ENCODE measurements at places on chromosomes 2 and 18.

- DNase-seq, result no peak
Observed at GRCh38 chr2:164974221-164974620, 18.9 kb upstream of the SLC38A11 start.

DNA sequence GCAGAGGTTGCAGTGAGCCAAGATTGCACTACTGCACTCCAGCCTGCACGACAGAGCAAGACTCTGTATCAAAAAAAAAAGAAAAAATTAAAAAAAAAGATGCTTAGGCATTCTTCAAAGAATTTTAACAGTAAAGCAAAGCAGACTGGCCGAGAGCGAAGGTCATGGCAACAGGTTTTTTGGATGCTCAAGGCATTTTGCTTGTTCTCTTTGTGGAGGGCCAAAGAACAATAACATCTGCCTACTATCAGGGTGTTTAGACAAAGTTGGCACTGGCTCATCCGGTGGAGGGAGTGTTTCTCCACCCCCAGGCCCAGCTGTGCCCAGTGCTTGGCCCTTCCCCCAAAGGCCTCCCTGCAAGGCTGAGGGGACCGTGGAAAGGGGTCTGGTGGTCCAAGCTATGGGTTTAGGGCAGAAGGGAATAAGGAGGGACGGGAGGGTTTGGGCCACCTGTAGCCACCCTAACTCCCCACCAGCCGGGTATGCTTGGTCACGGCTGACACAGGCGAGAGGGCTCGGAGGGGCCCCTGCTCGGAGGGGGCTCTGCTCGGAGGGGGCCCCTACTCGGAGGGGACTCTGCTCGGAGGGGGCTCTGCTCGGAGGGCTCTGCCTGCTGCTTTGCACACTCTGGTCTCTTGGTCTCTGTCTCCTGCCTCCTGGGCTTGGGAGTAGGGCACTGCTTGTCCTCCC lies 26.7 kb upstream of the ALLC start:
- no peak for DNase-seq

DNA sequence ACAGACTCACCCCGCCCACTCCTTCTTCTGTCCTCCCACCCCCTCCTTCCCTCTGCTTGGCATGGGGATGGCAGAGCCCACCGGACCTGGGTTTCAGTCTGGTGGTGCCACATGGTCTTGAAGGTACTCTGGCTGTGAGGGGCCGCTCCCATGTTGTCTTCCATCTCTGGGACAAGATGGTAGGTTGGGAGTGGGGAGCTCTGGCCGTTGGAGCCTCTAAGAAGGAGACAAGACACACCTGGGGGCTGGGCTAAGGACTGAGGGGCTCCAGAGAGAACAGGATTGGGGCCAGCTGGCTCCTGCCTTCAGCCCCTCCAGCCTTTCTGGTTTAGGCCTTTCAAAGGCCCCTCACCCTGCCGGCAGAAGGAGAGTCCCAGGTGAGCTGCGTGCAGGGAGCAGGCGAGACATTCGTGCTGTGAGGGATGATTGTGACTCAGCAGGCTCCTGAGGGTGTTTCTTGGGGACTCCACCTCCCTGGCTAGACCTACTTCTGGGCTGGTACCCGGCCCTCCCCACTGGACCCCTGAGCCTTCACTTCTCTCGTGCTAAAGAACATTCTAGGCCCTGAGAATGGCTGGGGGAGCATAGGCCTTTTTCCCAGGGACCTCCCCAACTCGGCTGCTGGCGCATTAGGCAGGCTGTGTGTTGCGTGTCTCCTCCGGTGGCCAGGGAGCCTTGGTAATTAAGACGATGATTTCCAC lies 128.2 kb upstream of the HAAO start:
- DNase-seq, result no peak

GRCh38 chr2:66578687-66579106 lies 143.8 kb downstream of the MEIS1 start:
- no peak for DNase-seq

DNA sequence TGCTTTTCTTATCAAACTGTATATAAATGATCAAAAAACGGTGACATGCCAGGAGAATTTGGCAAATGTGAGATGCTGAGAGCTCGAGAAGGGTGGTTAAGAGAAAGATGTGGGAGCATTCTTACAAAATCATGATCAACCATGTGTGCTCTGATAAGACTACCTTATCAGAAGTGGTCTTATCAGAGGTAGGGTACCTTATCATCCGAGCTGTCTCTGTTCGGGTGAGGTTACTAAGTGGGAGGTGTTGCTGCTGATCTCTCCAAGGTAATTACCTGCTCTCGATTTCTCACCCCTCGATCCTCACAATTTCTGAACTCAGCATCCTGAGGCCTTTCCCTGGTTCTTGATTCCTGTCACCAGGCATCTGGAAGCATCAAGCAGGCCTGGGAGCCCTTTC lies 813.0 kb upstream of the ID2 start:
- DNase-seq, result no peak

DNA sequence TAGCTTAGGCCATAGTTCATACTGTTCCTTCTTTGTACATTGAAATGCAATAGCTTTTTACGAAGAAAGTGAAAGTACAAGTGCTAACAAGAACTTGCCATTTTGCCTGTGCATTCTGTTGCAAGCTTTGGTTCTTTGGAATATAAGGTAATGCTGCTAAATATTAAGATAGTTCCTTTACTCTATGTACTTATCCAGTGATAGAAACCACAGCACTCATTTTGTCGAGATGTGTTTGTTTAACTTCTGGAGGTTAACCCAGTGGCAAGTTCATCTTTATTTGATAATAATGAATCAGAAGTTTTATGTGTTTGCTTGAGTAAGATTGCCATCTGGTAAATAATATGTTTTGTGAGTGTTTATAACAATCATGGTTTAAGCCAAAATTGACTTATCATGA lies 373.1 kb upstream of the FANCL start:
- DNase-seq, result no peak

- DNase-seq, result no peak
Observed at GRCh38 chr2:234950435-234950729, 1.4 kb upstream of the SH3BP4 start.

DNA sequence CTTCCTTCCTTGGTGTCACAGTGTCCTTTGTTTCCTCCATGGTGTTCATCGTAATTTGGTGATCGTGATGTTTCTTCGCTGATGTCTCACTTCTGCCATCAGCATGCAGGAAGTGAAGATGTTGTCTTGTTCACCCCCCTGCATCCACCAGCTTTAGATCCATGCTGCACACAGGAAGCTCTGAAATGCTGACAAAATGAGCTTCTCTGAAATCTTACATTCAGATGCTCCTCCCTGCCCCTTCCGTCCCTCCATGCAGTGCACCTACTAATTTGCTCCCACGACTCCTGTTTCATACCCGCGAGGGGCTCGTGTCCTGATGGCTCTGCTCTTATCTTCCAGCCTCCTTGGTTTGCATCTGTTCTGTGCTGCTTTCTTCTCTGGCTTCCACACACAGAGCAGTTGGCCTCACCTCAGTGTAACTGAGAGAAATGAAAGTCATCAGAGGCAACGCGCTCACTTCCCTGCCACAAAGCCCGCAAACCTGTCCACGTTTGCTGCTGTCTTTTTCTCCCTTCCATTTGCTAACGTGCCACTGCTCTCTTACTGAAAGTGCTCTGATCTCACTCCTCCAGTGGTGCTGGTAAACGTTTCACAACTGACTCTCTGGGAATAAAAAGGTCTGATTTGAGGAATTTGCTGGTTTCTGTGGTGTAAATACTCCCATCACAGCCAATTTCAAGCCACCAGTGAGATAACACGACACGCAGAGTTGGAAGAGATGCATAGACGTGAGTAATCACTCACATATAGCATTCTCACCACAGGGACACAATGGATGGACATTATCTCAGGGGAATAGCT lies 41.0 kb upstream of the MGAT4A start:
- no peak for DNase-seq

Measured in hypothalamus (tissue), 51 donors.